Activated CD8-positive, alpha-beta T cell treated with anti-CD3 and anti-CD28 coated beads for 36 hours (primary cell): ENCODE measurements at places on chromosomes 11 and 22. TPM values are rescaled to one million over a fixed set of nuclear protein-coding genes. Genes with fewer than 3 reads are reported as not detected.
A peak's percentile ranks its signal among the peaks of the same experiment; 100 is the strongest.

DNA sequence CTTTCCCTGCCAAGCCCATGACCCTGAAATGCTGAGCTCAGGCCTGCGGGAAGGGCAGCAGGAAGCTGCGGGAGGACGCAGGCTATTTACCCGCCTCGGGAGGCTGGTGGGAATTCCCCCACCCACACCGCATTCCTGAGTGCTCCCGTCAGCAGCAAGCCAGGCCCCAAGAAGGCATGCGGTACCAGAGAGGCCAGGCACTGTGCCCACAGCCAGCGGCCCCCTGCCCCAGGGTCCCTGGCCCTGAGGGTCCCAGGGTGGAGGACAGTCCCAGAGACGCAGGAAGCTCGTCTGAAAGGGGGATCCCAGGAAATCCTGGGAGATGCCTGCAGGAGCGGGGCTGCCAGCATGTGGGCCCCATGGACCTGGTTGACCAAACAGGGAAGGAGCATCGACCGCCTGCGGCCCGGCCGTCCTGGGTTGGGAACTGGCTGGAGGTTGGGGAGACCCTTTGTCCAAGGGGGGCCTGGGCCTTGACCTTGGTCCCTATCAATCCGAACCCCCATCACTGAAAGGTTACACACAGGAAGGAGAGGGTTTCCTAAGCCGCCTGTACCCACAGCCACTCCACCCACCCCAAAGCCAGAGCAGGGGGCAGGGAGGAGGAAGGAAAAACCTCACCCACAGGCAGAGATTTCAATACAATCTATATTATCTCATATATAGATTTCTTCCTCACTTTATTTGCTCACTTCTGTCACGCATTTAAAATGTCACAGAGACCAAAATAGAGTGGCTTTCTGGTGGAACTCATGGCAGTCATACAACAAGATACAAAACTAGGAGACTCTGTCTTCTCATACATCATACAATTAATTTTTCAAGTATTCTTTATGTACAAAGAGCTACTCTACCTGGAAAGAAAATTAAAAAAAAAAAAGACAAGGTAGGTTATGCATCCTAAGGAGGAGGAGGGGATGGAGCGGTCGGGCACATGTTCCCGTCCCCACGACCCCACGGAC, 17.1 kb downstream of the MAFF start:
- peaks cover 13% of the 10 kb centered on the region for H3K36me3 ChIP-seq
- H3K4me1 ChIP-seq = peaks cover 19% of the 10 kb centered on the region
- no peak overlapping the region for H3K4me3 ChIP-seq
- peak overlapping the region; percentile 40 for H3K27ac ChIP-seq

- no peaks in the 10 kb centered on the region for H3K27me3 ChIP-seq
- H3K4me1 ChIP-seq = peaks cover 5% of the 10 kb centered on the region
- H3K4me3 ChIP-seq = no peak overlapping the region
- no peak for DNase-seq
Measured at GRCh38 chr11:94639901-94640721, 72.9 kb downstream of the PIWIL4 start.

- no peaks in the 10 kb centered on the region for H3K27me3 ChIP-seq
- peak overlapping the region; percentile 20 for H3K27ac ChIP-seq
- H3K4me1 ChIP-seq = peaks cover 7% of the 10 kb centered on the region
- DNase-seq = no peak
- peaks cover 19% of the 10 kb centered on the region for H3K36me3 ChIP-seq
Measured at GRCh38 chr11:14454861-14455632, 44.6 kb downstream of the COPB1 start.

- peak overlapping the region; percentile 98 for H3K27ac ChIP-seq
- H3K27me3 ChIP-seq = no peaks in the 10 kb centered on the region
- peaks cover 54% of the 10 kb centered on the region for H3K4me1 ChIP-seq
Measured at GRCh38 chr11:3853899-3854659, 1.4 kb upstream of the STIM1 start.

GRCh38 chr22:24440718-24441405, 13.5 kb downstream of the ADORA2A start:
- no peak for DNase-seq
- peaks cover 92% of the 10 kb centered on the region for H3K4me1 ChIP-seq
- no peak overlapping the region for H3K4me3 ChIP-seq
- H3K27ac ChIP-seq = peak overlapping the region; percentile 82
- peaks cover 62% of the 10 kb centered on the region for H3K36me3 ChIP-seq

DNA sequence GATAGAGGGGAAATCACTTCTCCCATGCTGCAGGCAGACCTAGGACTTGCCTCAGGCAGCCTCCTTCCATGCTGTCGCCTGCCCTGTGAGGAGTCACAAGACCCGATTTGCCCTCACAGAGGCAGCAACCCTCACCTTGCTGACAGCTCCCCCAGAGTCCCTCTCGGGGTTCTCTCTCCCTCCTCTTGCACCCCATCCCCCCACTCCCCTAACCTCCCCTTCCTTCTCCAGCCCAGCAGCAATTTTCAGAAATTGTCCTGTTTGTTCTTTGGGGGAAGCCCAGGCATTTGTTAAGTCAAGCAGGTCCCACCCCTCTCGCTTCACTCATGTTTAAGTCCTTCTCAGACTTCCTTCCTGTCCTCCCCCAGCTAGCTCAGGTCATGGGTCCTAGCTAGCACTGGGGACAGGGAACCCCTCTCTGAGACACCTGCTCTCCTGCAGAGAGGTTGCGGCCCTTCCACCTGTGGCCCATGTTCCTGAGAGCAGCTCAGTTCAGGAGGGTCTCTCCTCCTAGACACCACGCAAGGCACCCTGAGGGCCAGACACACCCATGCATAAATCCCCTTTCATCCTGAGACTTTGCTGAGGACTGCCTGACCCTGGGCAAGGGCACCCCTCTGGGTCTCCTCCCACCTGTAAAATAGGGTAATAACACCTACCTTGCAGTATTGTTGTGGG, 6.3 kb upstream of the FXYD2 start:
- peak; percentile 35 for DNase-seq
- H3K27ac ChIP-seq = peak overlapping the region; percentile 59
- no peak overlapping the region for H3K4me3 ChIP-seq
- peaks cover 50% of the 10 kb centered on the region for H3K4me1 ChIP-seq
- H3K27me3 ChIP-seq = no peaks in the 10 kb centered on the region

DNA sequence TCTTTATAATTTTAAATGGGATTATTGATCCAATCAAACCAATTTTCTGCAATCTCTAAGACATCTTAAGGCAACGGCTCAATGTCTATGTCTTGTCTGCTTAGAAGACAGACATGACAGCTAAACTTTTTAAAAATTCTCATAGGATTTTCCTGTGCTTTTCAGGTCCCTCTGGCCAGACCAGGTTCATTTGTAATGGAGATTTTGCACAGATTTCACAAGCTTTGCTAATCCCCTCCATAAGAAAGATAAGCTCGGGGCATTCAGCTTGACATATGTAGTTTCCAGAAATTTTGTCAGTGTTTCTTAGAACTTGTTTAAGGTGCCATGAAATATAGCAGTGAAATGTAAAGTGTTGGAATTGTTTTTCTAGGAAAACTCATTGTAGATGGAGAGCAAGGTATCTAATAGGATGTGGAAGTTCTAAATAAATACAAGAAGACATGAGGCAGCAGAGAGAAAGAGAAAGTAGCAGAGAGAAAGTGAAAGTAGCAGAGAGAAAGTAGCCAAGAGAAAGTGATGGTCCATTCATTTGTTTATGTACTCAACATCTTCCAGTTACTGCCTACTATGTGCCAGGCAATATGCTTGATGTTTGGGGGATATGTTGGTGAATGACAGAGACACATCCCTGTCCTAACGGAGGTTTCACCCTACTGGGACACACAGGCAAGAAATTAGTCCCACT, 219.1 kb upstream of the ARHGAP42 start:
- DNase-seq = no peak

DNA sequence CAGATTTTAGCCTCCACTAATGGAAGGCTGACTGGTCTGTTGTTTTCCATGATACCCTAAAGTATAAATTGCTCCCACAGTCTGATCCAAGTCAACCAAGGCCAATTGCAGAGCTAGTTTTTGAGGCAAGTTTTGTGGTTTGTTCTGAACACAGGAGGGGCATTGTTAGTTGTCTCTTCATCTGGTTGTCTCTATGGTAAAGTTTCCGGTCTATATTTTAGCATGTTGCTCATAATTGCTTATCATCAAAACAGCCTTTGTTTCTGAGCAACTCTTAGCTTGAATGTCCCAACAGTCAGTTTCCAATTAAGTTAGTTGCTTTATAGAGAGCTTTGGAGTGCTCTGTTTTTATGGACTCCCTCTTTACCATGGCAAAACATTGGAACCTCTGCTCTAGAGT, 217.6 kb upstream of the CARD18 start:
- H3K27ac ChIP-seq = no peak overlapping the region
- peaks cover 6% of the 10 kb centered on the region for H3K27me3 ChIP-seq
- no peaks in the 10 kb centered on the region for H3K4me1 ChIP-seq
- no peaks in the 10 kb centered on the region for H3K36me3 ChIP-seq

DNA sequence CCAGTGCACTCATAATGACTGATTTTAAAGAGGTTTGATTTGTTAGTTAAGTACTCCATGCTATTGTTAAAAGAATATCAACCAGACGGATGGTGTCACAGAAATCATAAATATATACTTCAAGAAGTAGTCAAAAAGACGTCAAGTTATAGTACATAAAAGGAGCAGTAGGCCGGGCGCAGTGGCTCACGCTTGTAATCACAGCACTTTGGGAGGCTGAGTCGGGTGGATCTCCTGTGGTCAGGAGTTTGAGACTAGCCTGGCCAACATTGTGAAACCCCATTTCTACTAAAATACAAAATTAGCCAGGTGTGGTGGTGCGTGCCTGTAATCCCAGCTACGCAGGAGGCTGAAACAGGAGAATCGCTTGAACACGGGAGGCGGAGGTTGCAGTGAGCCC, 721.7 kb downstream of the JRKL start:
- no peak overlapping the region for H3K4me3 ChIP-seq
- H3K27me3 ChIP-seq = no peaks in the 10 kb centered on the region
- no peaks in the 10 kb centered on the region for H3K4me1 ChIP-seq
- H3K27ac ChIP-seq = no peak overlapping the region
- DNase-seq = no peak

- H3K4me3 ChIP-seq = peak overlapping the region; percentile 82
- H3K27me3 ChIP-seq = no peaks in the 10 kb centered on the region
- H3K4me1 ChIP-seq = peaks cover 30% of the 10 kb centered on the region
- H3K27ac ChIP-seq = peak overlapping the region; percentile 94
- DNase-seq = peak; percentile 95
Measured at GRCh38 chr22:25447686-25448434, 116.6 kb upstream of the GRK3 start.

GRCh38 chr22:38864361-38865191, 7.4 kb downstream of the CBX6 start:
- peak overlapping the region; percentile 14 for H3K27ac ChIP-seq
- peaks cover 26% of the 10 kb centered on the region for H3K36me3 ChIP-seq
- H3K4me1 ChIP-seq = peaks cover 19% of the 10 kb centered on the region
- H3K27me3 ChIP-seq = no peaks in the 10 kb centered on the region

GRCh38 chr11:14270690-14271542, 88.1 kb downstream of the RRAS2 start:
- H3K4me1 ChIP-seq = peaks cover 27% of the 10 kb centered on the region
- H3K27me3 ChIP-seq = no peaks in the 10 kb centered on the region
- peak overlapping the region; percentile 3 for H3K4me3 ChIP-seq
- peak overlapping the region; percentile 53 for H3K27ac ChIP-seq
- DNase-seq = peak; percentile 54

- peaks cover 18% of the 10 kb centered on the region for H3K4me1 ChIP-seq
- no peak for DNase-seq
- H3K27me3 ChIP-seq = peaks cover 6% of the 10 kb centered on the region
- no peaks in the 10 kb centered on the region for H3K36me3 ChIP-seq
Measured at GRCh38 chr11:11841116-11841722, 553 bp upstream of the USP47 start.

DNA sequence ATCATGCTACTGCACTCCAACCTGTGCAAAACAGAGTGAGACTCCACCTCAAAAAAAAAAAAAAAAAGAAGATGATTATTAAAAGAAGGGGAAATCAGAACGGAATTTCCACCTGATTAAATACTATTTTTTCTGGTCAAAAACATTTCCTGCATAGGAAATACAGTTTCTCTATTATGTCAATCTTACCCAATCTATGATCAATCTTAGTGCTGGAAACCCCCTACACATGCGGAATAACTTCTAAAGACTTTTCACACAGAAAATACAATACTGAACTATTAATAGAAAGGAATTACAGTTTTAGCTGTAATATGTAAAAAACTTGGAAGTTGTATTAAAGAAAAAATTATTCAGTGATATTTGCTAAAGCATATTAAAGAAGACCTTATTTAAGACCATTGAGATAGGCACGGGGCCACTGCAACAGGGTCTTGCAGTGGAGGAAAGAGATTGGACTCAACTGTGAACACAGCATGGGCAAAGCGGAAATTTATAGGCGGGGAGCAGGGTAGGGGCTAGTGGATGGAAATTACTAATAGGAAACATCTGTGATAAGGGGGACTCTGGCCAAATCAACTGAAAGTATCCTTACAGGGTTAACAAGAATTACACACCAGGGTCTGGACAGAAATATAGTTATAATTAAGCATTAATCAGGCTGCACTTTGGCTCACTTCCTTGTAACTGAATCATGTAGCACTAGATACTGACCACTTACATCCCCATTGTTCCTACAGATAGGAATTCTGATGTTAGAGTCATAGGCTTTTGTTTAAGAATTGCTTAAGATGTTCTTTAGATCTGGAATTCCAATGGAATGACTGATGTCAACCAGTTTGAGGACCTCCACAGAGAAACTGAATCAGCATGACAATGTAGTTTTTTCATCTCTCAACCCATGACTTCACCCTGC, 411.5 kb upstream of the DDI1 start:
- H3K36me3 ChIP-seq = no peaks in the 10 kb centered on the region
- no peak overlapping the region for H3K27ac ChIP-seq
- no peak for DNase-seq
- H3K4me1 ChIP-seq = no peaks in the 10 kb centered on the region
- peaks cover 2% of the 10 kb centered on the region for H3K27me3 ChIP-seq

GRCh38 chr11:32435942-32436750, 807 bp upstream of the WT1 start:
- H3K36me3 ChIP-seq = no peaks in the 10 kb centered on the region
- peaks cover 31% of the 10 kb centered on the region for H3K4me1 ChIP-seq

DNA sequence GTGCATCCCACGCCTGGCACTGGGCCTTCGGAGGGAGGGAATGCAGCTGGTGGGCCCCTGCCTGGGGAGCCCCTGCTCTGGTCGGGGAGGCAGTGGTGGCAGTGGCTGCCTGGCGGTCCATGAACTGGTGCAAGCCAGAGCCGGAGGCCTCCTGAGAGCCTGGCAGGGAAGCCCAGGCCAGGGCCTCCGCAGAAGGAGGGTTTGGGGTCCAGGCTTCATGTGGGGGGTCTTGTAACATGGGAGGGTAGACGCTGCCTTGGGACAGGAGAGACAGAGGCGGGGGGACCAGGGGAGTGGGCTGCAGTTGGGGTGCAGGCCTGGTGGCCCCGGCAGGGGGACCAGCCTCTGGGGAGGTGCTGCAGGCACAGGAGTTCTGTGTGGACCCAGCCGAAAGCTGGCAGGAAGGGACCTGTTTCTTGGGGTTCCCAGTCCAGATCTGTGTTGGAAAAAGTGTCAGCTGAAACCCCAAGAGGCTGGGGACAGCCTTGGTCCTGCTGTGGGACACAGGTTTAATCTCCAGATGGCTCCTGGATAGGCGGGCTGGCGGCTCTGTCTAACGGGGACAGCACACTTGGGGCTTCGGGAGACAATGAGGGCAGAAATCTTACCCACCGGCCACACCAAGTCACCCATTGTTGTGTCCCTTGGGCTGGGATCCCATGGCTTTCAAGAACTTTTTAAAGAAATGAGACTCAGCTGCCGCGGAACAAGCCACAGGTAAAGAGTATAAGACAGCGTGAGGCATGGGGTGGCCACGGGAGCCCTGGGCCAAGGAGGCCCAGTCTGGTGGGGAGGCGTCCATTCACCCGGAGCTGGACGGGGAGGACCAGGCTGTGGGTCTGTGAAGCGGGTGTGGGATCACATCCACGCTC, 73.5 kb downstream of the KCNQ1 start:
- no peaks in the 10 kb centered on the region for H3K36me3 ChIP-seq
- H3K27ac ChIP-seq = no peak overlapping the region
- DNase-seq = no peak
- no peaks in the 10 kb centered on the region for H3K4me1 ChIP-seq

TMEM86A gene
- 0.34 TPM for total RNA-seq

RASSF10 gene
- not detected for total RNA-seq
